Astrocyte (in vitro differentiated cells and primary cell): ENCODE measurements at places on chromosomes 7 and 10. TPM values are rescaled to one million over a fixed set of nuclear protein-coding genes. Genes with fewer than 3 reads are reported as not detected.

ZNF239 gene
- total RNA-seq = 5.3 and 5.7 TPM in 2 replicates

VSTM2A gene
- 0.20 TPM in 1 of 2 replicates, not detected in the other for total RNA-seq

DNA sequence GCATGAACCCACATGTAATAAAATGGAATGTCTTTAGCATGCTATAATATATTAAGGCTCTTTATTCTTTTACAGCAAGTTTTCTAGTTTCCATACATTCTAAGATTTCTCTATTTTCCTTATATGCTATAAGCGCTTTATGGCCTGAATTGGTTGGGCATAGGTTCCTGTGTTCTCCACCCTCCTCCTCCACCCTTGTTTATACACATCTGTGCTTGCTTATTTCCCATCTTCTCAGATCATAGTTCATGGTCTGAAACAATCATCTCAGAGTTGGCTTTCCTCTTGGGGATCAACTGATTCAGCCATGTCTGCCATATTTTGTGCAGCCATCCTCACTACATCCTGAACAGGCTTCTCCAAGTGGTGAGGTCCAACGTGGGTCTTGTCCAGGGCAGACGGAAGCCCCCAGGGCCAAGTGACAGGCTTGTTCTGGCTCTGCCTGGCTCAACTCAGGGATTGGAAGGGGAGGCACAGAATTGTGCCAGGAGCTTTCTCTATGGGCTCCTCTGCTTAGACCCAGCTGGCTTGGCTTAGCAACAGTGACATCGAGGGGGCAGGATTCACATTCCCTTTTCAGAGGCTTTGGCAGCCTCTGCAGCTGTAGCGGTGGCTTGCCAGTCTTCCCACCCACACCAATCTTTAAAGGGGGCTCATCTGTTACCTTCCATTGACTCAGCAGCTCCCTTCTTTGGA, 327.3 kb downstream of the PTEN start:
- DNase-seq = no peak

- DNase-seq = no peak
These were observed 372.3 kb upstream of the LRRN3 start for GRCh38 chr7:110718503-110719205.
